Fibroblast of the aortic adventitia (primary cell): ENCODE measurements at places on chromosomes 7 and 10.
A peak's percentile ranks its signal among the peaks of the same experiment; 100 is the strongest.

DNA sequence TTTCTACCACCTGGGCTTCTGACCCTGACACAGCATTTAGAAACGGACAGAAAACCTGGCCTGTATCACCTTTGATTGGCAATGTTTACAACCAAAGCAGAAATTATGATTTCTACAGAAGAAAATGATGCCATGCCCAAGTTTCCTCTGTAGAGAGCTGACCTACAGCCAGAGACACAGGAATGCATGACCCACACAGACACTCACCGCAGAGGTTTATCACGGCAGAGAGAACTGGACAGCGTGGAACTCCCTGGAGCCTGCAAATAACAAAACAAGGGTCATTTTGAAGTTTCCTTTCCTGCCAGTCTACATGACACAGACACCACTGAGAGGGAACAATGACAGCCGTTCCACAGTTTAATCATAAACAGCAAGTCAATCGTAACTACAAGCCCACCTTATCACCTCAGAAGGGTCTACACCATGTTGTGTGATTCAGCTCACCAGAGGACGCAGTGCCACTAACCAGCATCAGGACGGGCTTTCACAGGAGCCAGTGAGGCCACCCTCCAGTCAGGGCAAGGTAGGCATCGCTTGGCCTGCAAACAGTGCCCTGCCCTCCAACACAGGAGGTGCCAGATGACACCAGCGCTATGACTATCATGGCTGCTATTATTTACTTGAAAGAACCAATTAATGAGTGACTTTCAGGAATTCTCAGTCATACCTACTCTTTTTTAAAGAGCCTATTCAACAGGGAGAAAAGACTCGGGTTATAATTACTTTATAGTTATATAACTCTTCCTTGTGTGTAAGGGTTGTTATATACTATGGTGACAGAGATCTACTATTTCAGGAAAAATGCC lies 139.9 kb downstream of the TNS3 start:
- no peak for DNase-seq

- no peak for DNase-seq
Measured at GRCh38 chr10:117652228-117653169, 110.0 kb downstream of the EMX2 start.

DNA sequence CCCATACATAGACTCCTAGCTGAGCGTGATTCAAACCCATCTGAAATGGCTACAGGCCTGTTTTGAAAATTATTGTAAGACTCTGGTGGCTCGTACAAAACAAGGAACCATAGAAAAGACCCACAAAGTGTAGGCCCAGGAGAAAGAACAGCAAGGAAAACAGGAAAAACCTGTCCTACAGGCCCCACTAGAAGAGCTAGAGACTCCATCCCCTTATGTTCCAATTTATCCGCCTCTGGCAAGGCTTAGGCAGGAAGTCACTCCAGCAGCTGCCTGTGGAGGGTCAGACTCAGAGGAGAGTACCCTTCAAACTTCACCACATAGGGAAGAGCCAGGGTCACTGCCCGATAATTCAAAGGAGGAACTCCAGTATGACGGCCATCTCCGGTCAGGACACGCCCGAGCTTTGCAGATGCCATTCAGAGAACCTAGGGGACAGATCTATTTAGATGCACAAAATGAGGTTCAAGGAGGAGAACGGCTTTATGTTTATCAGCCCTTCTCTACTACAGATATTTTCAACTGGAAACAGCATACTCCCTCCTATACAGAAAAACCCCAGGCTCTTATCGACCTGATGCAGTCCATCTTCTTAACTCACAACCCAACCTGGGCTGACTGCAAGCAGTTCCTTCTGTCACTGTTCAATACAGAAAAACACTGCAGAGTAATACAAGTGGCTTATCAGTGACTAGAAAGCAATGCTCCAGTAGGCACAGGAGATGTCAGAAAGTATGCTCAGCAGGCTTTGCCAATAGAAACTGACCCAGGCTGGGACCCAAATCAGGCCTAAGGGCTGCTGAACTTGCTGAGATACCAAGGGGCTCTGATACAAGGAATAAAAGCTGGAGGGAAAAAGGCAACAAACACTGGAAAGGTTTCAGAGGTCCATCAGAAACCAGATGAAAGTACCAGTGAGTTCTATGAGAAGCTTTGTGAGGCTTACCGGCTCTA lies 8.6 kb upstream of the ZNF33B start:
- DNase-seq = no peak

DNA sequence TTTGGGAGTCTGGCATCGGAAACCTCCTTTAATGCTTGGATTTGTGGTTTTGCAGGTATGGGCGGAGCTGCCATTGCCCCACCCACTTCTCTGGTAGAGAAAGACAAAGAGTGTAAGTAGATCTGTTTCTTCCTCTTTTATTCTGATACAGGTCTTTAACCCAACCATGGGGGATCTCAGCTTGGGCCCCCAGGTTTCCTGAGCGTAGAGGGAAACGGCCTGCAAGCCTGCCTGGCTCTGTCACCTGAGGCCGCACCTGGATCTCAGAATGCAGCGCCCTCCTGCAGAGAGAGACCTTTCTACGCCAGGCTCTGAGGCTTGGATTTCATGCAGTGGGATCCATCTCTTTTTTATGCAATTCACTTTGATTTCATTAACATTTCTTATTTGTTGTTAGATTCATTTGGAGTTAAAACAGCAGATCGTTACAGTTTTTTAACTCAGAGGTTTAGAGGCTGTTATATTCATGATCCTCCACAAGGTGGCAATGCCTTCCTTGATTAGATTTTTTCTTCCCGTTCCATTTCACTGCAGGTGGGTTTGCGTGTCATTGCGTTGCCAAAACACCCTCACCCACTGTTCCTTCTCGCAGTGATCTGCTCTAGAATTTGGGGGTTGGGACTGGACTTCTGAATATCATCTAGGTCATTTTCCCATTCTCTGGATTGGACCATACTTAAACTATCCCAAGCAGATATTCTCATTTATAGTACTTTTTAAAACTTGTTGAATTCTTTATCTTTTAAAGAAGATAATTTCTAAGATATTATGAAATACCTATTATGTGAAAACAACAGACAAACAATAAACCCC lies 20.0 kb downstream of the RBM17 start:
- peak; percentile 66 for DNase-seq

- peak; percentile 100 for DNase-seq
Measured at GRCh38 chr7:43572516-43573049, 10.3 kb upstream of the STK17A start.

GRCh38 chr10:110919349-110919931 lies at the start of gene SHOC2:
SHOC2 (plus strand) TSS chr10:110919604; CDS start chr10:110964359, 44,755 bp downstream.
- no peak for DNase-seq

GRCh38 chr7:108947526-108947925 lies 377.9 kb downstream of the DNAJB9 start:
- DNase-seq = no peak

DNA sequence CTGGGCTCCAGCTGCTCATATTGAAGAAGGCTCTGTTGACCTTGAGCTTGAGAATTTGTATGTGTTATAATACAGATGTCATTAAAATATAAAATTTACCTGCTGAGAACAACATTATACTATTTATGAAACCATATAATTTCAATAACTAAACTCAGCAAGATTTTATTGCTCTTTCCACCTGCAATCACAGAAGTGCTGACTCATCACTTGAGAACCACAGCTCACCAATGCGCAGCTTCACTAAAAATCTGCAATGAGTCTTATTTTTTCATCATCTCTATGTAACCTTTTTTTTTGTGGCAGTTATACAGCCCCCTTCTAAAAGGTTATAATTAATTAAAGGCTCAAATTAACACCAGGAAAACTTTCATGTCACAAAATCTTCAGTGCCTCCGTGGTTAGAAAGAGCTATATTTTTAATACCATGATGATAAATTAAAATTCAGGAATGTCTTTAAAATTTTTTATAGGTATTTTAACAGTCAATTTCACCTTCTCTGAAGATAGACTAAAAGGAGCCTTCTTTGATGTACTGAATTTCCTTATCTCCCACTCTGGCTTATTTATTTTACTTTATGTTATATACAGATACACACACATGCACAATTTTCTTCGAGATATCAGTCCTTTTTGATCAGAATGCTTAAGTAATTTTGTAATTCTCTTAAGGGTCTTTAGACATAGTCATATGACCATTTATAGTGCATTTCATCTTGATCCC lies 102.7 kb downstream of the EVX1 start:
- no peak for DNase-seq

DNA sequence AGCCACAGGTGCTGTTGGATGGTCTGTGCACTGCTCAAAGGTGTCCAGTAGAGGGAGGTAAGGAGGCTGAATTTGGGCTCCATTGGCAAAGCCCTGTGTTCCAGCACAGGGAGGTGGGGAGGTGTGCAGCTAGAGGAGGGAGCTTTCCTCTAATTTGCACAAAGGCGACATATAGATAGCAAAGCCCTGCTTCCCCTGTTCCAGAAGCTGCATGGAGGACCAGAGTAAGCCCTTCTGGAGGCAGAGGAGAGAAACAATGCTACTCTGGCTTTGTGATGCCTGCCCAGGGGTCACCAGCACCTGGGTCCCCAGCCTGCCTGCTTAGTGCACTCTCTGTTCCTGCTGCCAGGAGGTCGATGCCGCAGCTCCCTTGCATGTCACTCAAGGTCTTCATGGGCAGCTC lies 3.4 kb upstream of the ARHGAP22 start:
- no peak for DNase-seq

DNA sequence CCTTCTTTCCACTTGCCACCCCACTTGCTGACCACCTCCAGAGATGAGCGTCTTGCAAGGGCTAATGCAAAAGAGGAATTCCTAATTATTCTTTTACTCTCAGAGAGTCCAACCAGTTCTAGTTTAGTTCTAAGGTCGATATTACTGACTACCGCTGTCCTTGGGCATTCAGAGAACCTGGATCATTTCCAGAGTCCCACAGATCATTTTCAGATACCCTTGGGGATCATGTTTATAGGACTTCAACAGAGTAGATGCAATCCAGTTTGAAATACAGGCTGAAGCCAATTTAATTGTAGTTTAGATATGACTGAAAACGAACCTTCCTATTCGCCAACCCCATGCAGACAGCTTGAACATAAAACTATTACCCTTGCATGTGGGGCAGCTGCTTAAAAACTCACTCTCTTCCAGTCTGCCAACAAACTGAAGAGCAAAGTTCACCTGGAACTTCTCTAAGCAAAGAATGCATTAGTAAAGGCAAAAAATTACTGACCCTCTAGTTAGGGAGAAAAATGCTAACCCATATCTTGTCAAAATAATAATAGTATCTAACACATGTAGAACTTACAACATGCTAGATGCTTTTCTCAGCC lies 22.4 kb downstream of the CFAP69 start:
- DNase-seq = peak; percentile 22

GRCh38 chr7:7706556-7707172 lies 11.7 kb downstream of the RPA3 start:
- DNase-seq = no peak

- no peak for DNase-seq
Measured at GRCh38 chr10:1572519-1573333, 164.6 kb downstream of the ADARB2 start.

GRCh38 chr7:99036546-99037111 lies 107.3 kb downstream of the SMURF1 start:
- DNase-seq = peak; percentile 96

DNA sequence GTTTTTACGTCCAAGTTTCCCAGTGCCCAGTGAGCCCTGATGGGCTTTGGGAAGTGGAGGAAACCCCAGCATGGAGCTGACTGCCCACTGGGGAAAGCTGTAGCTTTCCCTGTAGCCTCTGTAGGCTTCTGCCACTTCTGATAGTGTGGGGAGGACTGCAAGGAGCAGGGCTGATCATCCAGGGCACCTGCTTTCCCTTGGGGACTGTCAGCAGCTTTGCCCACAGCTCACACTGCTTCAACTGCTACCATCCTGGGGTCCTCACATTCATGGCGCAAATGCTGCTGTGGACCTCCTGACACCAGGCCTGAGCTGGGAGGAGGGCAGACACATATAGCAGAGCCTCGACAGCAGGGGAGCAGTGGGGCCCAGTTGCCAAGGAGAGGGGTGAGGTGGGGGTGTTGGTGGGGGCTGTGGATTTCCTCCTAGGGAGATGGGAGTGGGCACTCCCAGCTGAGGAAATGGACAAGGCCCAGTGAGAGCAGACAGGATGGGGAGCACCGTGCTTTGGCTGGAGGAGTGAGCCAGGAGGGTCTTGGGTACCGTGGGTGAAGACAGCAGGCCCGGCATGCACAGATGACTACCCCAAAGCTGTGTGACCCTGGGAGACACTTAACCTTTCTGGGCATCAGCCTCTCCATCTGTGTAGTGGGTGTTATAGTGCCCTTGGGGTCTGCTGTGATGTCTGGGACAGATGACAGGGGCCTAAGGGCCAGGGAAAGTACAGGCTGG lies 16.2 kb downstream of the RAMP3 start:
- DNase-seq = no peak

DNA sequence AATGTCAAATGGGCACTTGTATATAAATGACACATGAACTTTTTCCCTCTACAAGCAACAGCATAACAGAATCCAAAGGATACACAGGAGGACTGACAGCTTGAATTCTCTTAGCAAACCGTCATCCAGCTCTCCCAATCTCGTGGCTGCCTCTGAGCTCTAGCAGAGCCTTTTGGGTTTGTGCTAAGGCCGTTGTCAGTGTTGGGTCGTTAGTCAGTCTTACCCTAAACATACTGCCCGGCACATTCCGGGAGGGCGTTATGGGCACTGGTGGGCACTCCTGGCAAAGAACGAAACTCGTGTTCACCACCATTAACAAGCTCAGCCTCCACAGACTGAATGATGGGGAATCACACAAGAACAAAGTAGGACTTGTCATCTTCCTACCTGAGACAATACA lies 19.6 kb upstream of the ENO4 start:
- DNase-seq = no peak

DNA sequence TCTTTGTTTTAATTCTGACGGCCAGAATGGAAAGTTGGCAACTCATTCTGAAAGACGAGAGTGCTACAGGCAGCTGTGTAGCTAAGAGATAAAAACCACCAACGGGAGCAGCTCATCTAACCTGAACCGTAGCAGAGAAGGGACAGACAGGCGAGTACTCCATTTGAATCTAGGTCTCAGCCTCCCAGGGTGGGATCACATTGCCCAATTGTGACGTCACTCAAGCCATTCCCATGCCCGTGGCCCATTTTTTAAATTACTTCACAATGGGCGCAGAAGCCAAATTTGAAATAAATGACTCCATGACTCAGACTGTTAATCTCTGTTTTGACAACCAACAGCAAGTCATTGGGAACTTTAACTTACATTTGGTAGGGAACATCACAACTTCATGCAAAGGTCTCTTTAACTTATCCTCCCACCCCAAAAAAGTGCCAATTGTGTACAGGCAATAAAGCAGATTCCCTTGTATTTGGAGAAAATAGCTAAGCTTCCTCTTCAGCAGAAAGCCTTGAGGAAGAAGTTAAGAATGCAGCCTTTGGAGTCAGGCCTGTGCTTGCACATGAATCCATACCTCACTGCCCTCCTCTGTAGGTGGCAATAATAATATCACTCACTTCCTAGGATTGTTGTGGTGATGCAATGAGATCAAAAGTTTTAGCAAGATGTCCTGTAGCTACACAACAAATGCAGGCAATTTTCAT lies 93.2 kb upstream of the KIF5B start:
- peak; percentile 99 for DNase-seq

DNA sequence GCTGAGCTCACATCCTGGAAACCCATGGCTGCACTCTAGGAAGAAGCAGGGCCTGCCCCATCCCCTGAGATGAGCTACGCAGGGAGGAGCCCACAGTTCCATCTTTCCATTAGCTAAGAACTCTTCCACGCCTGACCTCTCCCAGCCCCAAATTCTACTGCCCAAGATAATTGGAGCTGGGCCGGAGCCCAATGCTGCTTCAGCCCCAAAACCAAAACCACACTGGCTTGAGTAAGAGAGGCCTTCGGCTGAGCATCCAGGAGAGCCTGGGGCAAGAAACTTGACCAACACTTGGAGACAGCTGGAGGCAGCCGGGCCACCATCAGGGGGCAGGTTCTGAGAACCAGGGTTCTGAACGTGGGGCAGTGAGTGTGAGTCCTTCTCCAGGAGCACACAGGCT lies 116.1 kb upstream of the ZMIZ1 start:
- peak; percentile 91 for DNase-seq
